HCEC 1CT (cell line): ENCODE measurements at places on chromosomes 2 and 18.

DNA sequence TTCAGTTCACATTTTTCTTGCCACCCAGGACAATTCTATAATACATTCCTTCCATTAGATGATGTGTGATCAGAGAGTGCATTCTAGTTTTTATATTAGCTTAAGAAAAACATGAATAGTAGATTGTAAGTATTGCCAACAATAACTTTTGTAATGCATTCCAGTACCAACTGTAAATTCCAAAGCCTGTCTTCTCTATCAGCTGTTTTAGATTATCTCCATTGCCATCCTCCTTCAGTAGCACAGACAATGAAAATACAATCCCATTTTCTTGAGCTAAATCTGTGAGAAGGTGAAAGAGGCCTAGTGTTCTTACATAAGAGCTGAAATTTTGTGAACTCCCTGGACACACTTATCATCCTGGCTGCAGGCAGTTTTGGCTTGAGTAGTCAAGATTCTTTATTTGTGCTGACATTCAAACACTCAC is 103.9 kb downstream of the CCBE1 start:
- DNase-seq: no peak

GRCh38 chr2:238915196-238915595 is 67.3 kb downstream of the TWIST2 start:
- no peak for DNase-seq

- DNase-seq: peak; percentile 6
Measured at GRCh38 chr2:68434981-68435380, 32.1 kb downstream of the FBXO48 start.

DNA sequence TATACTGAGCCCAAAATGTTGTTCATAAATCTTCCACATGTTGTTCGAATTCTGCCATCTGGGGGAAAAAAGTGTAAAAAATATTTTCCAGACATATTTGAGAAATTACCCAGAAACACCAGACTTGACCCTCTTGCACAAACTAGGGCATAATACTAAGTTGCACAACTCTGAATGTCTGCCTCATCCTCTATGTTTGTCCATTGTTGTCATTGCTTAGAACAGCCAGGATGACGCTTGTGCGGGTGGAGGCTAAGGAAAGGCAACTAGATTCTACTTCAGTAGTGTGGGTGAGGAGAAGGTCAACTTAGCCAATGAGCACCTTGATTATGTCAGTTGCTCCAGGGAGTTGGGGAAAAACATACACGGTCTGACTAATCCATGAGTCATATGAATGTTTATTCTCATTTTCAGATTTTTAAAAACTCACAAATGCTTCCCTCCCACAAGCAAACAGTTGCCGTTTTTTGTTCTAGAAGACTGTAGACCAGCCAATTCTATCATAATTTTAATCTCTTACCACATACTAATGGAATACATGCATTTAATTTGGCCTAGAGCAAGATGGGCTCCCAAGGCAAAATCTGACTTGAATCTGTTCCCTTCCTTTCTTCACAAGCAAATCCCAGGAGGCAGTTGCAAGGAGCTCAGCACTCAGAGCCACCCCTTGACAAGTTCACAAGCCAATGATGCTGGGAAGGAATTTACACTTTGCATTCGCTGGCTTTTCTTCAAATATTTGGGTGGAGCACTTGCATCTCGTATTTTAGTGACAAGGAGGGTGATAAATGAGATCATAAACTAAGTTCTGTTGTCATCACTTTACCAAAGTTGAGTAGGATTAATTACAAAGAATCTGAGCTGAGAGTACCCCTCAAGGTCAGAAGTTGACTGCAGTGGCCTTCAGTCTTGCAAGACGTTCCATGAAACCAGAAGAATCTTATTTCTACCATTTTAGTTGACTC is 163.2 kb upstream of the TWIST2 start:
- DNase-seq: peak; percentile 100

- no peak for DNase-seq
Measured at GRCh38 chr2:232276733-232277313, 101.7 kb upstream of the ALPP start.
